ENCODE measurements at places on chromosomes 3 and 15.

GRCh38 chr3:66138336-66139313, 82.2 kb upstream of the SLC25A26 start:
- DNase-seq = no peak

DNA sequence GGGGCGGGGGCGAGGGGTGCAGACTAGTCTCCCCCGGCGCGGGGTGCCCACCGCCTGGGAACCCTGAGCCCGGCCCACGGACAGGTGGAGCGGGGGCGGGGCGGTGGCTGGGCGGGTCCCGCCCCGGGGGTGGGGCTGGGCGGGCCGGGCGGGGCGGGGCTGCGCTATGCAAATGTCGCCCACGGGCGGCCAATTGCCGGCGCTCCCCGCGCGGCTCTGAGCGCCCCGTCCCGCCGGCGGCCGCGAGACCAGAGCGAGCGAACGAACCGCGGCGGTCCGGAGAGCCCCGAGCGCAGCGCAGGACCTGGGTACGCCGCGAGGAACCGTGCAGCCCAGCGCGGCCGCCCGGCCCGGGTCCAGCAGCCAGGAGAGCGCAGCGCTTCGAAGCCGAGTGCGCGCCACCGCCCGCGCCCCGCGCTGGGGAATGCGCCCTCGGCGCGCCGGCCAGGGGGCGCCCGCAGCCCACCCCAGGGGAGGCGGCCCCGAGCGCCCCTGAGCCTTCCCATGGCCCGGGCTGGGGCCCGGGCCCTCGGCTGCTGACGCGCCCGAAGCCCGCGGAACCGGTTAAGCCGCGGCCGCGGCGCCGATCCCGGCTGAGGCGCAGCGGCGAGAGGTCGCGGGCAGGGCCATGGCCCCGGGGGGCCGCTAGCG, at the start of gene SEMA3F:
Gene SEMA3F (plus strand): TSS at position 485 of the 651 bp plus-strand sequence. CDS start 4,299 bp downstream, outside the sequence.
- DNase-seq = no peak

DNA sequence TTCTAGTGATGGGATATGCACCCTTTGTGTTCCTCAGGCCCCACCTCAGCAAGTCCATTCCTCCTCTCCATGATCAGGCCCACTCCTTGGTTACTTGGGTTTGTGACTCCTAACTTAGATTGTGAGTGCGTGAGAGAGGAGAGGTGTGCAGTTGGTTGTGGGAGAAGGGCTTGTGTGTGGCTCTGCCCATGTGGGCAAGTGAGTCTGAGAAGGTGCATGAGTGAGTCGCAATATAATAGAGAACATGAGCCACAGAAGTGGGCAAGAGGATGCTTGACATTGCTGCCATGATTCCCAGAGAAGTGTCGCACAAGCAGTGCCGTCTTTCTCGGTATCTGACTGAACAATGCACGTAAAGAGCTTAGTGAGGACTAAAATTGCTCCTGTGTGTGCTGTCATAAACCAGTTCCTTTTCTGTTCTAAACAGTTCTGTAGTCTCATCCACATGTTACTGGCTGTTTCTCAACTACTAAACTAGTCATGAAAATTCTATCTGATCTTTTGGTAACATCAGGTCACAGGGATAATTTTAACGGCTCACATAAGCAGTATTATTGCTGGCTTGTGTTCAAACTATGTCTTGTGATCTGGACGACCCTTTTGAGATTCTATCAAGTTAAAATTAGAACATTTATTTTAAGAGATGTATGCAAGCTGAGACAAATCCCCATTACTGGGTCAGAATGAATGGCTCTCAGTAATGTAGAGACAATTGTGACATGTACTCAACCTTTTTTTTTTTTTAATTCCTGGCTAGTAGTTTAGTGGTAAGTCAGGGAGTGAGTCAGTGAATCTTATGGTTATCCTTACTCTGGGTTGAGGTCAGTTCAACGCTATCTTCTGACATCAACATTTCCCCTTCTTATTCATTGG, 25.6 kb downstream of the GYG1 start:
- DNase-seq = no peak

DNA sequence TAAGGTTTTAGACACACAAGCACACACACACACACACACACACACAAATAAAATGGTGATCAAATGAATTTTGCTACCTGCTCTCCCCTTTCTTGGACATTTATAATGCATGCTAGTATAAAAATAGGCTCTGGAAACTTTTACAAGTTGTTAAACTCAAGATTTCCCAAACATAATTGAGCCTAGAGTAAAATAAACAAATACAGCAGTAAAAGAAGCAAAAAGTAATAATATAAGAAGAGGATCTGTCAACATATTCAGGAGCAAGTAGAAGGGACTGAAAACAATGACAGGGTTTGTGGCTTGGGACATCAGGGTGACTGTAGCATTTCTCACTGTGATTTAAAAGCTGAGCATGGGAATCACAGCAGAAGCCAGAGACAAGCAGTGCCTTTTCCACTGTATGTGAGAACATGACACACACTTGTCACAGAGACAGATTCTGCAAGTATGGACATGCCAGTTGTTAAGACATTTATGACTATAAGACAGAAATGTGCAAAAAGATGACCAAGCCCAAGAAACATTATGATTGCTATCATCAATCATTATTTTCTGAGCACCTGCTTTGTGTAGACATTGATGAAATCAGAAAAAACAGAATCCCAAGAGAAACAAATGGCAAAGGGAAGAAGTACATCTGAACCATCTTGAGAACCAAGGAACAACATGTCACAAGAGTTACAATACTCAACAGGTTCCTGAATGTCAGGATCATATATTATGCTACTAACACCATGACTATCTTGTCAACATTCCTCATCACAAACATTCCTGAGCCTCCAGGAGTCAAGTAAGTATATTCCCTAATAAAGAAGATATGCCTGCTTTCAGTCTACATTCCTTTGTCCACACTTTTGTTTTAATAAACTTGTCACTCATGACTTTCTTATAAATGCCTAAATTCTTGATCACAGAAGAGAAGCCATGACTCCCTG, 7.1 kb downstream of the THRB start:
- DNase-seq = no peak

DNA sequence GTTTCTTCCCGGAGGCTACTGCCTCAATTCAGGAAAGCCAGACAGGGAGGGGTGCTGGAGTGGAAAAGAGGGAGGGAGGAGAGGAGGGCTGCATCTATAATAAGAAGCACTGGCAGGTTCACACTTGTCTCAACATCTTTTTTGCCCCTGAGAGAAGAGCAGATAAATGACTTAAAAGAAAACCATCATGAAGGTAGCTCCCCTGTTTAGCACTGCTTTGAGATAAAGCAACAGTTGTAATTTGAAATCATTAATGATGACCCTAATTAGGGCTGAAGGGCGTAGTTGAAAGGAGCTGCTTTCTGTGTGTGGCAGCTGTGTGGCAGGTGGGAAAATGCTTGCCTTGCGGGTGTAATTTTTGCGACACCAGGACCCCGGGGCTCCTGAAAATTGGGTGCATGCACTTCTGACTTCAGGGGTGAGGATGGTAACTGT, 222.8 kb upstream of the IL12A start:
- DNase-seq = no peak

DNA sequence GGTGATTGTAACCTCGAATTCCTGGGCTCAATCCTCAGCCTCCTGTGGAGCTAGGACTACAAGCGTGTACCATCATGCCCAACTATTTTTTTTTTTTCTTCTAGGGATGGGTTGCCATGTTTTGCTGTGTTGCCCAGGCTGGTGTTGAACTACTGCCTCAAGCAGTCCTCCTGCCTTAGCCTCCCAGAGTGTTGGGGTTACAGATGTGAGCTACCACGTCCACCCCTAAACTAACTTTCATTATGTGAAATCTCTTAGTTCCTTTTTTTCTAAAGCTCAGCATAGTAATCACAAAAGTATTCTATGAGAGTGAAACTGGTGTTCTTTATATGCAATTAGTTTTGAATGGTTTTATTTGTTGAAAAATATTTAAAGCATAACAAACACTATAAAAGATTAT, 92.1 kb downstream of the XRN1 start:
- DNase-seq = no peak

GRCh38 chr15:69781411-69782125, 316.1 kb downstream of the TLE3 start:
- DNase-seq = no peak

DNA sequence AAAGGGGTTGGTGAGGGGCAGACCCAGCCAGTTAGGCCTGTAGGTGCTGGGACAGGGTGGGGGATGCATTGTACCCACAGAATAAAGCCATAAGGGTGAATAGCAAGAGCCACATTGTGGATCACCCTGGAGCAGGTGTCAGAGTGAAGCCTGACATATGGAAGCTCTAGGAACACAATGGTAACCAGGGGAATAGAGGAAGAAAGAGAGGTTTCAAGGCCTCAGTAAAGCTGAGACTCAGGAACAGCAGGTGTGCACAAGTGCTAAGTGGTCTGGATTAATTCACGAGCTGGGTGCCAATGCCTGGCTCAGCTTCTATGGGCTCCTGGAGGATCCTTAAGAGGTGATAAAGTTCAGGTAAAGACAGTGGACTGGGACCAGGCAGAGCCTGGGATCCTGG, 323.7 kb upstream of the CTNNB1 start:
- no peak for DNase-seq

DNA sequence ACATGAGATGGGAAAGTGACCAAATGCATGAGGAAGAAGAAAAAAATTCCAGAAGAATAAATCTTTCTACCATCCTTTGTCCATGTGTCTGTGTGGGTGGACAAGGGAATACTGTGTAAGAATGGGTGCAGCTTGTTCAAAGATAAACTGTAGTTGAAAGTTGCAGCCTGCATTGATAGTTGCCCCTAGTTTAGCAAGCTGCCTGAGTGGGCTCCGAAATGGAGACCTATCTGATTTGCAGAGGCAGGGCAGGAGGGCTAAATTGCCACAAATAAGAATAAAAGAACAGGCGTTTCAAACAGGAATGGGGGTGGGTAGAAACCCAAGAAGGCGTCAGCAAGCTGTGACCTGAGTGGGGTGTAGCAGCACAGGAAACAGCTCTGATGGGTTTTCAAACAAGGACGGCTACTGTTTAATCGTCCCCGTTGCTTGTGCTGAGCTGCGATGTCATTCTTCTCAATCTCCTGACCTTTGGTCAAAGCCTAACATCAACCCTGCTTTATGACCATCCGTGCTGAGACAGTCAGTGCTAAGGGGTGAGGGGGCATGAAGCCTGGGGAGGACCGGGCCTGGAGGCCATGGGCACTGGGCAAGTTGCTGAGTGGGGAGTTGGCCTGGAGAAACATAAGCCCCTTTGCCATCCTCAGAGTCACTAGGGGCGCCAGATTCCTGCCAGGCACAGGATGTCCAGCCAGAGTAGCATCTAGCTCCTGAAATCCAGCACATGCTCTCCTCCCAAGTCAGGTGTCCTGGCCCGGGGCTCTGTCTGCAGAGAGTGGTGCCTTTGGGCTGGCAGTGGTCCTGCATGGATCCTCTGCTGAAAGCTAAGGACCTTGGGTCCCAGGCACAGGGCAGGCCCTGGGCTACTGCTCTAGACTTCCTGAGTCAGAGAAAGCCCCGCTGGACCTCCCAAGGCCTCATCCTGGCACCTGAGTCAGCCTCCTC, 19.2 kb upstream of the C15orf39 start:
- no peak for DNase-seq

- no peak for DNase-seq
Observed at GRCh38 chr3:192408647-192409200, 318.6 kb downstream of the FGF12 start.

DNA sequence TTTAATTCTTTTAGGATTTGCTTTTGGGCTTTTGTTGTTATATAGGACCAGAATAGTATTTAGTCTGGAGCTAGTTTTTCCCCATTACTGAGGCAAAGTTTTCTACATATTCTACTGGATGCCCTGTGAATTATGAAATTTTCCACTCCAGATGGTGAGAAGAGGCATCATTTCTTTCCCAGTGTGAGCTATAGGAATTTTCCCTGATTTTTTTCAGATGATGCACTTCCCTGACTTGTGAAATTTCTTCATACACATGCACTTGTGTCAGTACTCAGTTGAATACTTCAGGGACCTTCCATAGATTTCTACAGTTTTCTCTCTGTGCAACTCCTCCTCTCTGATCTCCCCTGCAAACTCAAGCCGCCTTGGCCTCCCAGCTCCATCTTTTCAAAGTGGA, 73.7 kb upstream of the SLCO2A1 start:
- no peak for DNase-seq

Measured in cortex of kidney (tissue), 1 donor.